ENCODE measurements at places on chromosomes 3 and 15.

- no peak for DNase-seq
Observed at GRCh38 chr3:56135941-56136340, 332.3 kb downstream of the ERC2 start.

GRCh38 chr15:37758412-37758811, 176.0 kb upstream of the TMCO5A start:
- no peak for DNase-seq

GRCh38 chr15:71316911-71317310, 201.6 kb downstream of the THSD4 start:
- DNase-seq, result no peak

- no peak for DNase-seq
Observed at GRCh38 chr3:10333349-10333650, 12.4 kb upstream of the SEC13 start.

- DNase-seq, result no peak
Observed at GRCh38 chr3:59731943-59732342, 682.1 kb upstream of the CFAP20DC start.

- no peak for DNase-seq
Observed at GRCh38 chr15:67024314-67024997, 40.9 kb upstream of the SMAD3 start.

DNA sequence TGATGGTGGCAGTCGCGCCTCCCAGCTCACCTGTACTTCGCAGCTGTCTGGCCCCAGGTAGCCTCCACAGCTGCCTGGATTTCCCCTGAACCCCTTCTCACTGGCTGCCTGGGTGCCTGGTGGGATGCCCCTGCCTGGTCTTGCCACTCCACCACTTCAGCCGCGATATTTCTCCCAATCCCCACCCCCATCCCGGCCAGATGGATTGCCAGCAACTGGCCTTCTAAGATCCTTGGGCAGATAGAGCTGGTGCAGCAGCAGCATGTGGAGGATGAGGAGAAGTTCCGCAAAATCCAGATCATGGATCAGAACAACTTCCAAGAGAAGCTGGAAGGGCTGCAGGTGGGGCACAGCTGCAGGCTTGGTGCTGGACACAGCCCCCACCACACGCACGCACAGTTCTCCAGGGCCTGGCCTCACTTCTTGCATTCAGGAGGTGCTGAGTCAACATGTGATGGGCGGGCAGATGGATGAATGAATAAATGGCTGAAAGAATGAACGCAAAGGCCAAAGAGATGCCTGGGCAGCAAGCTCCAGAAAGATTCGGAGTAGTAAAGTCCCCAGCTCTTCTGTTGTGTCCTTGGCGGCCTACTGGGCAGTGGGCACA, 35.7 kb downstream of the DNAH1 start:
- DNase-seq, result no peak

DNA sequence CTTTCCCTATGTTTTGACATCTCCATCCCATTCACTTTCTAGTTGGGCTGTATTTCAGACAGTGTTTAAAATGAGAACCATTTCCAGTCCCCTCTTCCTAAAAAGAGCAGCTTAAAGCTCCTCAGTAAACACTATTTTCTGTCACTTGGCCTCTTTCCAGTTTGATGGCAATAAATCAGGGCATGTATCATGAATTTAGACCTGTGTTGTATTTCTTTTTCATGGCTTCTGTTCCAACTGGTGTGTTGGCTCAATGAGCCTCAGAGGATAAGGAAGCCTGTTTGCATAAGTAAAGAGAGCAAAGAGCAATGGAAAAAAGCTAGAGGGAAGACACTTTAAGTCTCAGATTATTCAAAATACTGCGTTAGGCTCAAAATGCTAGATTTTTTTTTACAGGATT, 7.2 kb downstream of the CCDC80 start:
- no peak for DNase-seq

- no peak for DNase-seq
Observed at GRCh38 chr3:13451301-13451673, 28.8 kb upstream of the HDAC11 start.

DNA sequence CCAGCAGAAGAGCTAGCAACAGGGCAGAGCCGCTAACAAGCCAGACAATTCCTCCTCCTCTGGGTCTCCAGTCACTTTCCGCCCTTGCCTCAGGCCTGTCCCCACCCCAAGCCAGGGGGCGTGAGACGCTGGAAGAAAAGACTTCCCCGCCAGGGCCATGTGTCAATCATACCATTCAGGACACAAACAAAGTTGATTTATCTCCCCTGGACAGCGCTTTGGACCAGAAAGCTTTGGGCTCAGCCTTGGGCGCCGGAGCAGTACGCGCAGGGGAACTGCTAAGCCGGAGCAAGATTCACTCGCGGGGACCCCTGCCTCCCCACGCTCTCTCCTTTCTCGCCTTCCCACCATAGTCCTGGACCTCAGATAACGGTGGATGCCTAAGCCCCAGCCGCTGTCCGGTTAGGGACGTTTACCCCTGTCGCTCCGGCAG, 479 bp downstream of the LRRC2 start:
- DNase-seq, result no peak

DNA sequence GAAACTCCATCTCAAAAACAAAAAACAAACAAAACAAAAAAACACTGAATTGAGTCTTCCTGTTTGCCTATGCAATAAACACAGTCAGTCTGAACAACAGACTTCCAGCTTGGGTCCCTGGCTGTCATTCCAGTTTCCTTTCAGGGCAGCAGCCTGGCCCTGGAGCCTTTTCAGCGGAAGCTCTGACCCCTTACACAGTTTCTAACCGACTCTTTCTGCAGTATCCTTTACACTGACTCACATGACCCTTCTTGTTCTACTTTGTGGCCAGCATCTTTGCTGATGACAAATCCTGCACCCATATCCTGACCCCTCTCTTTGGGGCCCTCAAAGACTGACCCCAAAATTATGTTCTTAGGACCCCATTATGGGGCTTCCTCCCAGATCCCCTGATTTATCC, 38.3 kb upstream of the INO80 start:
- no peak for DNase-seq

- DNase-seq, result no peak
Observed at GRCh38 chr3:146166826-146167225, 5.8 kb upstream of the PLOD2 start.

- DNase-seq, result peak; percentile 74
Observed at GRCh38 chr15:90221246-90221900, 12.4 kb downstream of the CIB1 start.

- no peak for DNase-seq
Observed at GRCh38 chr3:141058996-141059395, 7.8 kb downstream of the SPSB4 start.

- no peak for DNase-seq
Observed at GRCh38 chr15:47570881-47571640, 146.2 kb upstream of the SEMA6D start.

DNA sequence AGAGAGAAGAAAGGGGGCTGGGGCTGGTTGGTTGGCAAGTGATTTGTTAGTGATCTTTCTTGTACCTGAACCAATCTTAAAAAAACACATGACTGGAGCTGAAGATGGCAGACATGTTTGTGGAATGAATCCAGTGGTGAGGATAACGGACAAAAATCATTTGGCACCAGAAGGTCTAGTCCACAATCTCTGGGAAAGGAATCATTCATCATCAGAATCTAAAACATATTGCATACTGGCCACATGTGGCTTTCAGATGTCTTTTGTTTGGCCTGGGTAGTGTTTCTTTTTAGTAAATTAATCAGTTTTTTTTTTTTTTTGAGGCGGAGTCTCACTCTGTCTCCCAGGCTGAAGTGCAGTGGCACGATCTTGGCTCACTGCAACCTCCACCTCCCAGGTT, 5.0 kb downstream of the NEK11 start:
- DNase-seq, result no peak

GRCh38 chr15:56383010-56383409, 17.8 kb downstream of the TEX9 start:
- no peak for DNase-seq

- DNase-seq, result no peak
Observed at GRCh38 chr15:51089699-51090453, 4.8 kb downstream of the TNFAIP8L3 start.

- DNase-seq, result peak; percentile 63
Observed at GRCh38 chr15:65101411-65101890, 13.5 kb downstream of the UBAP1L start.

DNA sequence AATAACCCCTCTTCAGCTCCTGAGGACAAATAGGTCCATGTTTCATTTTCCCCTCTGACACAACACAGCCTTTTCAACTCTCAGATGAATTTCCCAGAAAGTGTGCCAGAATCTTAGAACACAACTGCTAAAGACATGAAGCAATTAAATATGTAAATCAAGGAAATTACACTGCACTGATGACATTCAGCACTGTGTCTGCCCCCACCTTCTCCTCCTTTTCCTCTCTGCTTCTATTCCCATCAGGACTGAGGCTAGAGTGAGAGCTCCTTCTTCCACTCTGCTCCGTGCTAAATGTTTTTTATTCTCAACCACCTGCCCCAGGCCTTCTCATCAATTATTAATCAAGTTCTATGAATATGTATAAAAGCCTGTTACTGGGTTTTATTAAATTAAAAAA, 596.1 kb downstream of the TUSC7 start:
- no peak for DNase-seq

- DNase-seq, result no peak
Observed at GRCh38 chr3:105860641-105861040, 8.2 kb downstream of the CBLB start.

DNA sequence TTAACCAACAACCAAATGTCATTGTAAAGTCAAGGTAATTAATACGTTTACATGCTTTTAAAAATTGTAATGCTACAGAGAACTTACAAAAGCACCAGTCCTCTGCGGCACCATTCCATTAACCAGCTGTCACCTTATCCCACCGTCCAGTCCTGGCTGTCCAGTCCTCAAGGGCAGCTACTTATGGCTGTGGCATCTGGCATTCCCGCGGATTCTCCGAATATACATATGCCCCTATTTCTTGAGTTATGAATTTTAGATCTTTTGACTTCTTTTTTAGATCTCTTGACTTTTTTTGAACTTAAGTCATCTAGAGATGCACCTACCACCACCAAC, 382 bp upstream of the POMGNT2 start:
- no peak for DNase-seq
